Activated gamma-delta T cell (primary cell): ENCODE measurements at places on chromosomes 13 and 19.

DNA sequence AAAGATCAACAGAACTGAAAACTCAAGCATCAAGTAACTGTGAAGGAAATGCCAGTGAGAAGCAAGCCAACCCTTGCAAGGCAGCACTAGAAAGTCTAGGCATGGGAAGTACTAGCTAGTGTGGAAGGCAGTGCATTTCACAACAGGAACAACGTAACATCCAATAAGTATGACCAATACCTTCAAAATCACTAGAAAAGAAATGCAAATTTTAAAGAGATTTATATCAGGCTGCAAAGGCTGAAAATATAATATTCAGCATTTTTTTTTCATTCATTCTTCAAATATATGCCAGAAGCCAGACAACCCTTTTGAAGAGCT is 121.9 kb downstream of the DLEU7 start:
- no peak for DNase-seq

DNA sequence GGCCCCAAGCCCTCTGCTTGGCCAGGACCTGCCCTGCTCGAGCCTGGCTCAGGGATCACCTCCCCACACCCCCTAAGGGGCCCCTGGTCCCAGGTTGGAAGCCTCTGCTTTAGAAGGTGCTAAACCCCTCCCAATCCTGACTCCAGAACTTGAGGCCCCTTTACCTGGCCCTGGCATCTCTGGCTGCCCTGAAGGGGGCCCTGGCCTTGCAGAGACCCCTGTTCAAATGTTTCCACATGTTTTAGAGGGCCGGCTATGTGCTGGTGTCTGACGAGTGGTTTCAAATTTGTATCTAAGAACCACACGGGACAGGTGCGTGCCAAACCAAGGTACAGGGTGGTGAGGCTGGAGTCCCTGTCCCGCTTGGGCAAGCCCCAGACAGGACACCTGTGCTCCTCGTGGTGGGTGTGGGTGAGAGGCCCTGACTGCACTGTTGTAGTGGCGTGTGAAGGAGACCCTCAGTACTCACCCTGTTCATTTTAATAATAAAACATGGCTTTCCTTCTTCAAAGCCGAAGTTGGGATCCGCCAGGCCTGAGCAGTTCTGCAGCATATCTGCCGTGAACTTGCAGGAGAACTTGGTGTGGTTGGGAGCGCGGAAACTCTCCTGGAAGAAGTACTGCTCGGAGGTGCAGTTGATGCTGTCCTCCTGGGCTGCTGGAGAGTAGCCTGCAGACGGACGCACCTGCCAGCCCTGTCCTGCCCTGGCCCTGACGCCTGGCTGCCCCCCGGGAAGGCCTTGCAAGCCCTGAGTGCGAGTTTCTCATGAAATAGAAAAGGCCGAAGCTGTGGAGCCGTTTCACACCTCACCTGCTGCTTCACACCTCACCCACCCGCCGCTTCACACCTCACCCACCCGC is 5.4 kb downstream of the ATP4B start:
- no peak for DNase-seq

GRCh38 chr13:29582171-29582570 is 13.3 kb downstream of the SLC7A1 start:
- no peak for DNase-seq

DNA sequence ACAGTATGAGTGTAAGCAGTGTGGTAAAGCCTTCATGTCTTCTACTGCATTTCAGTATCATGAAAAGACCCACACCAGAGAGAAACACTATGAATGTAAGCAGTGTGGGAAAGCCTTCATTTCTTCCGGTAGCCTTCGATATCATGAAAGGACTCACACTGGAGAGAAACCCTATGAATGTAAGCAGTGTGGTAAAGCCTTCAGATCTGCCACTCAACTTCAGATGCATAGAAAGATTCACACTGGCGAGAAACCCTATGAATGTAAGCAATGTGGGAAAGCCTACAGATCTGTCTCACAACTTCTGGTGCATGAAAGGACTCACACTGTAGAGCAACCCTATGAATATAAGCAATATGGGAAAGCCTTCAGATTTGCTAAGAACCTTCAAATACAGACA is 12.8 kb downstream of the ZNF844 start:
- DNase-seq: no peak

DNA sequence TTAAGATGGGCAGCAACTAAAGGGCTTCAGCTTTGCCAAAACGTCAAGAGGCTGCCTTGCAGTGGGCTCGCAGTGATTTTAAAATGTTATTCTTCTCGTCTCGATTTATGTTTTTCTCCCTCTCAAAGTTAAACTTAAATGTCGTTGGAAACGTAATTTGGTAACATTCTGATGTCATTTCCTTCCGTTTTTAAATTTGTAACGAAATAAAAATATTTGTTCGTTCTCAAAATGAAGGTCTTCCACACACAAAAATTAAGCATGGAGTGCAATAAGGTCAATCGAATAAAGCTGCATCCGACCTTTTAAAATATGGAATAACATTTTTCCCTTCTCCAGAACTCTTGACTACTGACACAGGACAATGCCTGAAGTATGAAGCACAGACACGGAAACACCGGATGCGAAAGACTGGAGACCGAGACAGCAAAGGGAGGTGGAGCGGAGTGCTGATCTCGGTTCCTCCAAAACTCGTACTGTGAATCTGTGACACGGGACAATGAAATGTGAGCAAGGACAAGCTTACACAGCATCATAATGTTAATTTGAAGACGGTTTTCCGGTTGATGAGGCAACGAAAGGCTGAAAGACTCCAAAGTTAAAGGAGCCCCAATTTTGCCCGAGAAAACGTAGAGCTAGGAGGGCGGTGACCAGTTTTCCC is 850 bp downstream of the MTMR6 start:
- DNase-seq: no peak

DNA sequence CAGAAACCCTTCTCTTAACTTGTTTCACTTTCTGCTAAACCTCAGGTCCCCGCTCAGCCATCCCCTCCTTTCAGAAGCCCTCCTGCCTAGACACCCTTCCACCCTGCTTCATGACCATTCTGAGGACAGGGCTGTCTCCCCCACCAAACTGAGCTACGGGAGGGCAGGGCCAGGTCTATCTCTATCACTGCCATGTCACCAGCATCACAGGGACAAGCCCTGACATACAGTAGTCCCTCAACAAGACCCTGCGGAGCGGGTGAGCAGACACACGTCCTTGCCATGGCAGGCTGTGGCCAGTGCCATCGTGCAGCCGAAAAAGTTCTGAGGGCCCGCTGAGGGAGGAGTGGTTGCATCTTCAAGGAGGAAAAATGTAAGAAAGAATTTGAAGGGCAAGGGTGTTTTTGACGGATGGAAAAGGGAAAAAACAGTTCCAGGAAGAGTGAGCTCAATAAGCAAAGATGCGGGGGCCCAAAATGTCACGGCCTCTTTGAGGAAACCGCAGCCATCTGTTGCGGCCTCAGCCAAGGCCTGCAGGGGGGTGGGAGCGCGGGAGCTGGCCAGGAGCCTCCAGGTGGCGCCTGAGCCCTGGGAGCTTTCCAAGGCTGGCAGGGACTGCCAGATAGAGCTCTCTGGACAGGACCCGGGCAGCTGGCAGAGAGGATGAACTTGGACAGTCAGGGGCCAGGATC is 8.1 kb downstream of the PTGIR start:
- no peak for DNase-seq

DNA sequence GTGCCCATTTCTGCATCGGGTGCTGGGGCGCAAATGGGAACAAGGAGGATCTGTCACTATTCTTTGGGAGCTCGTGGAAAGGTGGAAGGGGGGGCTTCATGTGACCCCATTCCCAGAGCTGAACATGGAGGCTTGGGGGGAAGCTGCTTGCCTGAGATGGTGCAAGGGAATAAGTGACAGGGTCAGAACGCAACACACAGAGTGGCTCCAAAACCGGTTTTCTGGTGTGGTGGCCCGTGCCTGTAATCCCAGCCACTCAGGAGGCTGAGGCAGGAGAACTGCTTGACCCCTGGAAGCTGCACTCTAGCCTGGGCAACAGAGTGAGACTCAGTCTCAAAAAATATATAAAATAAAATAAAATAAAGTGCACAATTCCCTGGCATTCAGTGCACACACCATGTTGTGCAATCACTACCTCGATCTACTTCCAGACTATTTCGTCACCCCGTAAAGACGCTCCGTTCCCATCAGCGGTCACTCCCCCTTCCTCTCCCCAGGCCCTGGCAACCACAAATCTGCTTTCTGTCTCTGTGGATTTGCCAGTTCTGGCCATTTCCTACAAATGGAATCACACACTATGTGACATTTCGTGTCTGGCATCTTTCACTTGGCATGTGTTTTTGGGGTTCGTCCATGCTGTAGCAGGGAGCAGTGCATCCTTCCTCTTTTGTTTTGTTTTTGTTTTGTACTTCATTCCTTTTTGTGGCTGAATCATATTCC is 18.2 kb upstream of the COMP start:
- no peak for DNase-seq

DNA sequence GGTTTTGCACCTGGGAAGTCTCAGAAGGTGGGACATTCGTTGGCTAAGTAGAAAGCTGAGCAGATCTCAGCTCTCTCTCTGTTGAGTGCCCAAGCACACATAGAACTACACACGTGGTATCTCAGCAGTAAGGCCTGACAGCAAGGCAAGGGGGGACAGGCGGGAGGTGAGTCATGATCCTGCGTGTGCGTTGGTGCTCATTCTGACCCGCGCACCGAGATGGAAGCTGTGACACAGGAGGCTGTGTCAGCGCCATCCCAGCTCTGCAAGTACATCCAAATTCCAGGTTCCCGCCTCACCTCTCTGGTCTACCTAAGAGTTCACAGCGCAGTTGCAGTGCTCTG is 135.7 kb downstream of the USP12 start:
- DNase-seq: no peak

GRCh38 chr13:113013303-113013702 is 44.3 kb downstream of the MCF2L start:
- no peak for DNase-seq

- DNase-seq: no peak
These were observed 92.1 kb downstream of the STARD13 start for GRCh38 chr13:33193428-33193974.
